ENCODE measurements at places on chromosomes 7 and 10.

- ATAC-seq: peak; percentile 20
Observed at GRCh38 chr10:80413271-80413996, 5.1 kb downstream of the PRXL2A start.

DNA sequence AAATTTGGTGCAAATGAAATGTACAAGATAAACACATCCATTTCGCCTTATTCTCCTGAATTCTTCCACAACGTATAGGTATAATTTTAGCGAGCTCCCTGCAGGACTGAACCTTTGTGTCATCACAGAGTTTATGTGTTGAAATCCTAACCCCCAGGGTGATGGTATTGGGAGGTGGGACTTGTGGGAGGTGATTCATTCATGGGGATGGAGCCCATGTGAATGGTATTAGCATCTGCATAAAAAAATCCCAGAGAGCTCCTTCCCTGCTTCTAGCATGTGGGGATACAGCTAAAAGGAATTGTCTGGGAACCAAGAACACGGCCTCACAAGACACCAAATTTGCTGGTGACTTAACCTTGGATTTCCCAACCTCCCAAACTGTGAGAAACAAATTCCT is 741.4 kb upstream of the VSTM2A start:
- no peak for ATAC-seq

- ATAC-seq: no peak
Observed at GRCh38 chr7:35726654-35727053, 31.7 kb upstream of the HERPUD2 start.

- no peak for ATAC-seq
Observed at GRCh38 chr7:91326516-91327199, 62.4 kb downstream of the FZD1 start.

DNA sequence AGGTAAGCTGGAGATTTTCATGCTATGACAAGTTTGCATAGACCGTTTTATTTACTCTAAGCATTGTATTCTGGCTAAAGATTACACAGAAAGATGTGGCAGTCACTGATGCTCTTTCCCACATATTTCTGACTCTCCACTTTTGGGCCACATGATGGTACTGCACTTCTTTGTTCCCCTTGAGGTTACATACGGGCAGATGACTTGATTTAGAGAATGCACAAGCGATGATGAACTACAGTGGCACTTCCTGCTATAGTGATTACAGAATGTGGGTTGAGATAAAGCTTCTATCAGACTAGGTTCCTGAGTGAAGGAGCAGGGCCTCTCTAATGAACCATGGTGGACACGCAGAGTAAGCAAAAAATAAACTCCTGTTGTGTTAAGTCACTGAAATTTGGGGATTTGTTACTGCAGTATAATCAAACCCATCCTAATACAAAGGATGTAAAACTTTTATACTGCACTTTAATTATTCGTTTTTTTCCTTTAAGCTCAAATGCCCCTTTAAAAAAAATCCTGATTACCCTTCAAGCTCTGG is 177.9 kb downstream of the TAX1BP1 start:
- ATAC-seq: peak; percentile 15

GRCh38 chr7:424301-424935 is 95.2 kb downstream of the PDGFA start:
- no peak for ATAC-seq

GRCh38 chr7:128458956-128459355 is 3.3 kb downstream of the HILPDA start:
- ATAC-seq: no peak

- ATAC-seq: no peak
Observed at GRCh38 chr10:108014145-108014901, 849.8 kb upstream of the SORCS1 start.

DNA sequence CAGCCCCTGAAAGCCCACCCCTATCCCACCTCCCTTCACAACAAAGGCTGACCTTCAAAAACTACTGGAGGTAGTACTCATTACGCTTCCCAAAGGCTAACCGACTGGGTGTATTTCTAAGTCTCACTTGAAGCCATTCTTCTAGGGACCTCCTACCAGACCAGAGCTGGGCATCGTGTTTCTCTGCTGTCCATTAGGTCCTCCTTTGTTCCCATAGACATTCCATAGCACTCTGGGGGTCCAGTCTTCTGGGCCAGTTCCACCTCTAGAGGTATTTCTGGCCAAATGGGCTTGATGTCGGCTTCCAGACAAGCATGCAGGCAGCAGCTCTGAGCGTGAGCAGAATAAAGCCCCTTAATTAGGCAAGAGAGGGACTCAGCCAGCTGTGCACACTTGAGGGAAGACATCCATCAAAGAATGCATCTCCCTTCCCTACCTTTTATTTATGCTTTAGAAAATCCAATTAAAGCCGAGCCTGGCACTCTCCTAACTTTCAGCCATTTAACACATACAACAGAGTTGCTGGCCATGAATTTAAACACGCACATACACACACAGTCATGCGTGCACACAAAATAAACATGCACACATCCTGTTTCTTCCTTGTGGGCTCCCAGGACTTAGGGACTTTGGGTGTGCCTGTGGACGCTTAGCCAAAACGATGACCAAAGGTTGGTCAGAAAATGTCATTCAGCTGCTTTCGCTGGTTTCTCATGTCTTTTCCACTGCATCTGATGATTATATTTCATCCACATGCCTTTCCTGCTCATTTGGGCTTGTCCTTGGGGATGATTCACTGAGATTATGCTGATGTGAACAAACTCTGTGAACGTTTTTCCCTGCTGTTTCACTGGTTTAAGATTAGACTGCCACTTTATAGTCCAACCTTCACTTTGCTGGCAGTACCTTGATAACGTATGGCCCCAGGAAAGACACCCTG is 362.0 kb upstream of the NFE2L3 start:
- ATAC-seq: no peak

DNA sequence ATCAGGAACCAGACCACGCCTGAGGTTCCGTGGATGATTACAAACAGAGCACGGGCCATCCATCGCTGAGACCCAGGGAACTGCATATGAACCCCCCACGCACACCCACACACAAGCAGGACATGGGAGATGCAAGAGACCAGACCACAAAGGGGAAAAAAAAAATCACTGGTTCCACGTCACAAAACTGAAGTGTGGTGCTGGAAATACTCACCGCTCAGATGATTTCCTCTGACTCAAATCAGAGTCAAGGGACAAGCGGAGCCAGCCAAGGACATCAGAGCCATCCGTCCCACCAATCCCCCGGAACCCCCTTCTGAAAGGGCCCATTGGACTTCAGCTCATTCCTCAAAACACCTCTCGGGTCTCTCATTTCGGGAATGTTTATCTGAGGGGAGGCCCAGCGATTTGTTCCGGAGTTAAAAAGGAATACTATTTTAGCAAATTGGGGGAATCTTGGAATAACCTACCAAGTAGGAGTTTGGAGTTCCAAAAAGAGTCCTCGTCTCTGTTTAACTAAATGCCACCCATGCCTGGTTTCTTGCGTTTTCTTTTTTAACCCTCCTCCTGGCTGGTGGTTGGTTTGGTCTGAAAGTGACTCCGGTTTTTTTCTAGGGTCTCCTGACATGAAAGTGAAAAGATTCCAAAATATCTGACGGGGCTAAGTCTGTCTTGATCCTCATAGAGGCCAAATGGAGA is 15.0 kb downstream of the SNX8 start:
- ATAC-seq: no peak

- no peak for ATAC-seq
Observed at GRCh38 chr7:3497796-3498195, 196.7 kb downstream of the SDK1 start.

GRCh38 chr10:113169853-113170460 is 219.9 kb downstream of the TCF7L2 start:
- ATAC-seq: no peak

DNA sequence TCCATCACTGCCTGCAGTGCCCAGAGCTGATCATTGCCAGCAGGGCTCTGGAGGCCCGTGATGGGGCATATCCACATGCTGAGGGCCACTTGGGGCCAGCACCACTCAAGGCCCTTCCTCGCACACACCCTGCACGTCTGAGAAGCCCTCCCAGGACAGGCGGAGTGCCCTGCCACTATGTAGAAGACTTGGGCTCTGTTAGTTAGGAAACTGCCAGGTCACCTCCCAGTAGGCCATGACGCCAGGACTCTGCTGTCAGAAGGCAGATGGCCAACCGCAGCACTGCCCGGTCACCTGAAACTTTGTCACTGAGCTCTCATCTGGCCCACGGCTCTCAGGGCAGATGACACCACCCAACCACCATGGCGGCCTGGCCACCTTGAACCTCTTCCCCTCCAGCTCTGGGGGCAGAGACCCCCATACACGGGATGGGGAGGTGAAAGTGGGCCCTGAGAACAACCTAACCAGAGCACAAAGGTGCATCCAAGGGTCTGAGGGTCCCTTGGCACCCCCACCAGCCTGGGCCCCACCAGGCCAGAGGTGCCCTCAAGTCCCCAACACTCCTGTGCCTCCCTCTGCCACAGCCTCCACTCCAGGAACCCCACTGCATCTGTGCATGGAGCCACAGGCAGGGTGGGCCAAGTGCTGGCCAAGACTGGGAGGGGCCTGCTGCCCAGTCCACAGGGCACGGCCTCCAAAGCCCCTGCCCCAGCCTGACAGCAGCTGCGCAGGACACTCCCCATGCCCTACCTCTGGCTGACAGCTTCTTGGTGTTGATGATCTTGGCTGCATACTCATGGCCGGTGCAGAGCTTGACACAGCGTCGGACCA is 41.8 kb downstream of the CAMK2B start:
- ATAC-seq: no peak
